ENCODE measurements at places on chromosomes 1 and 21.
A peak's percentile ranks its signal among the peaks of the same experiment; 100 is the strongest.

- H3K4me3 ChIP-seq, result no peak overlapping the region
- H3K27me3 ChIP-seq, result no peaks in the 10 kb centered on the region
- H3K36me3 ChIP-seq, result no peaks in the 10 kb centered on the region
Measured at GRCh38 chr1:104797982-104798381, 1048.3 kb downstream of the AMY1C start.

DNA sequence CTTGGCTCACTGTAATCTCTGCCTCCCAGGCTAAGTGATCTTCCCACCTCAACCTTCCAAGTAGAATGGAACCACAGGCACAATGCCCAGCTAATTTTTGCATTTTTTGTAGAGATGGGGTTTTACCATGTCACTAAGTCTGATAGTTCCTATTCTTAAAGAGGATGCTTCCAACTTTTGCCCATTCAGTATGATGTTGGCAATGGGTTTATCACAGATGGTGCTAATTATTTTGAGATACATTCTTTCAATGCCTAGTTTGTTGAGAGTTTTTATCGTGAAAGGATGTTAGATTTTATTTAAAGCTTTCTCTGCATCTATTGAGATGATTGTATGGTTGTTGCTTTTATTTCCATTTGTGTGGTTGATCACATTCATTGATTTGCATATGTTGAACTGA, 103.9 kb downstream of the SLC44A5 start:
- H3K27ac ChIP-seq, result no peak overlapping the region
- no peaks in the 10 kb centered on the region for H3K4me1 ChIP-seq
- no peak overlapping the region for H3K4me3 ChIP-seq
- no peaks in the 10 kb centered on the region for H3K36me3 ChIP-seq
- no peak for DNase-seq
- no peaks in the 10 kb centered on the region for H3K27me3 ChIP-seq

DNA sequence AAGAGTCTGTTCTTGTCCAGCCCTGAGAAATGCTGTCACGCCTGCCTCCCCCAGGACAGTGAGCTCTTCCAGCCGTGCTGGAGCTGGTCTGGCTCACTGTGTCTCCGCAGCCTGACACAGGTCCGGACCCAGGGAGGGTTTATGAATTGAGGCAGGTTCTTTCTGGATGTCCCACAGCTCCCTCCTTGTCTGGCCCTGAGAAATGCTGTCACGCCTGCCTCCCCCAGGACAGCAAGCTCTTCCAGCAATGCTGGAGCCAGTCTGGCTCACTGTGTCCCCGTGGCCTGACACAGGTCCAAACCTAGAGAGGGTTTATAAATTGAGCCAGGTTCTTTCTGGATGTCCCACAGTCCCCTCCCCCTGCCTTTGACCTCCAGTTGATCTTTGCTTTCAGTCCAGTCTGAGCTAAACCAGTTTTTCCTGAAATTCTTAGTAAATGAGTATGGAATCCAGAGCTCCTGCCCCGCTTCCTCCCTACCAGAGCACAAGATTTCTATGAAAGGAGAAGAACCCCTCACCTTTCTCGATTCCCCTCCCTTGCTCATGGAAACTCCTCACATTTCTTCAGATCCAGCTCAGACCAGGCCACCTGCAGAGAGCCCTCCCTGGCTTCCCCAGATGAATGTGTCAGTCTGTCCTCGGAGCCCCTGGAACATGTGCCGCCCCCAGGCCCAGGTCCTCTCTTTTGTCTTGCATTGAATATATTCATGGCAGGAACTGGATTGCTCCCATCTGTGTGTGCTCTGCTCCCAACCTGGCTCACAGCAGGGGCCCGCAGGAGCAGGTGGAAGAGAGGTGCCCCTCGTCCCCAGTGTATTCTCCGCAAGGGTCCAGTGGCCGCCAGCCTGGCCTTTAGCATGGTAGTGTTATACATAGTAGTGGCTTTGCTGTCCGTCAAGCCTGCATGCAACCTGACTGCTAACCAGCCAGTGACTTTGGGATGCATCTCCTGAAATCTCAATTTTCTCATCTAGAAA, 116.3 kb downstream of the EPHB2 start:
- DNase-seq, result peak; percentile 54
- H3K4me1 ChIP-seq, result peaks cover 58% of the 10 kb centered on the region
- H3K27ac ChIP-seq, result peak overlapping the region; percentile 28
- H3K27me3 ChIP-seq, result no peaks in the 10 kb centered on the region

DNA sequence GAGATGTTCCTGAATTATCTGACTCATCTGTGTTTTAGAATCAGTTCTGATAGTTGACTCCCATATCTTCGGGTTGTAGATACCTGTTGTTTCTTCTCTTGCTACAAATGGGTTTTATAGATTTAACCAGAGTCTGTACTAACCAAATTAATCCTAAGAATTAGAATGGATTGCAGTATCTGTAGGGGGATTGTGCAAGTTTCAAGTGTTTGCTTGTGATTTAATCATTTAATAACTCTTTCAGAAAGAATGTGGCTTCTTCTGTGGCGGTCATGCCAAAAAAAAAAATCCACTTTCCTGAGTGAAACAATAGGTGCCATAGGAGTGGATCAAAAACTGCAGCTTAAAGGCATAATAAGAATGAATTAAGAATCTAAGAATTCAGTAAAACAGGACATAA, 9.4 kb downstream of the IPO9 start:
- no peak overlapping the region for H3K4me3 ChIP-seq
- no peak overlapping the region for H3K27ac ChIP-seq
- peaks cover 6% of the 10 kb centered on the region for H3K36me3 ChIP-seq
- H3K27me3 ChIP-seq, result no peaks in the 10 kb centered on the region

- H3K4me1 ChIP-seq, result no peaks in the 10 kb centered on the region
- no peak overlapping the region for H3K4me3 ChIP-seq
- no peak overlapping the region for H3K27ac ChIP-seq
- no peak for DNase-seq
Measured at GRCh38 chr1:34618381-34618780, 136.5 kb upstream of the GJB5 start.

GRCh38 chr21:42107881-42108553, 36.9 kb downstream of the UMODL1 start:
- no peak overlapping the region for H3K4me3 ChIP-seq
- H3K4me1 ChIP-seq, result no peaks in the 10 kb centered on the region
- H3K27me3 ChIP-seq, result peaks cover 5% of the 10 kb centered on the region
- H3K36me3 ChIP-seq, result no peaks in the 10 kb centered on the region
- H3K27ac ChIP-seq, result no peak overlapping the region

- H3K36me3 ChIP-seq, result no peaks in the 10 kb centered on the region
- no peak overlapping the region for H3K27ac ChIP-seq
- no peak overlapping the region for H3K4me3 ChIP-seq
- peak; percentile 28 for DNase-seq
- H3K27me3 ChIP-seq, result no peaks in the 10 kb centered on the region
Measured at GRCh38 chr1:28313702-28314546, 14.9 kb upstream of the MED18 start.

- peak; percentile 82 for DNase-seq
- no peak overlapping the region for H3K4me3 ChIP-seq
- H3K27ac ChIP-seq, result peak overlapping the region; percentile 57
- H3K4me1 ChIP-seq, result peaks cover 5% of the 10 kb centered on the region
Measured at GRCh38 chr1:174534789-174535188, 87.0 kb downstream of the GPR52 start.

Measured in astrocyte (in vitro differentiated cells and primary cell).